Renal pelvis (tissue), 12 donors: ENCODE measurements at places on chromosomes 4 and X.

DNA sequence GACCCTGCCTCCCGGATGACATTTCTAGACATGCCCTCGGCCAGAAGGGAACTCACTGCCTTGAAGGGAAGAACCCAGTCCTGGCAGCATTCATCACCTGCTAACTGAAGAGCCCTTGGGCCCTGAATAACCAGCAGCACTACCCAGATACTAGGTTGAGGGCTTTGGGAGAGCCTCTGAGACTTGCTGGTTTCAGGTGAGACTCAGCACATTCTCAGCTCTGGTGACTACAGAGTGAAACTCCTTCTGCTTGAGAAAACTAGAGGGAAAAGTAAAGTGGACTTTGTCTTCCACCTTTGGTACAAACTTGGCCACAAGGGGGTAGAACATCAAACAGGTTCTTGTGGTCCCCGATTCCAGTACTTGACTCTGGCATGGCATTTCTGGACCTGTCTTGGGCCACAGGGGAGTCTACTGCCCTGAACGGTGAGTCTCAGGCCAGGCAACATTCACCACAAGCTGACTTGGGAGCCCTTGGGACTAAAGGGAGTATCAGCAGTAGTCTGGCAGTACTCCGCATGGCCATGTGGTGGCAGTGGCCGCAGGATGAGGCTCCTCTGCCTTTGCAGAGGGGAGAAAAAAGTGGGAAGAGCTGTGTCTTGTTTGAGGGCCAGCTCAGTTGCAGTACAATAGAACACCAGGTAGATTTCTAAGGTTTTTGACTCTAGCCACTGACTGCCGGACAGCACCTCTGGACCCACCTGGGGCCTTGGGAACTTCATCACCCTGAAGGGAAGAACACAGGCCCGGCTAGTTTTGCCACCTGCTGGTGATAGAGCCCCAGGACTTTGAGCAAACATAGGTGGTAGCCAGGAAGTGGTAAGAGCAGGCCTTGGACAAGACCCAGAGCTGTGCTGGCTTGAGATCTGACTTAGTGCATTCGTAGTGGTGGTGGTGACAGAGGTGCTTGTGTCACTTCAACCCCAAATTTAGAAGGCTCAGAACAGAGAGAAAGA is 414.8 kb downstream of the OPHN1 start:
- no peak for DNase-seq

- DNase-seq, result no peak
Measured at GRCh38 chr4:134070174-134070573, 131.4 kb downstream of the PABPC4L start.

- no peak for DNase-seq
Measured at GRCh38 chrX:115913575-115913974, 257.0 kb upstream of the AGTR2 start.

DNA sequence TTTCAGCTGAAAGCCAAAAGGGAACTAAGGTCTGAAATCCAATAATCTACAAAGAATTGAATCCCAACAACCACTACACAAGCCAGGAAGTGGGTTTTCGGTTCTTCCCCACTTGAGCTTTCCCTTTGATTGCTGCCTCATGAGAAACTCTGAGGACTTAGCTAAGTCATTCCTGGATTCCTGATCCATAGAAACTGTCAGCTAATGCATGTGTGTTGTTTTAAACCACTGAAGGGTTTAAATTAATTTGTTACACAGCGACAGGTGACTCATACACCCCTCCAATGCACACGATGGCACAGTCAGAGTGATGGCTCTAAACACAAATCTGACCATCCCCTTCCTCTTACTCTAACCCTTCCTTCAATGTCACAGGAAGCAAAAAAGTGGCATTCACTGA is 282.9 kb downstream of the RAB28 start:
- no peak for DNase-seq

DNA sequence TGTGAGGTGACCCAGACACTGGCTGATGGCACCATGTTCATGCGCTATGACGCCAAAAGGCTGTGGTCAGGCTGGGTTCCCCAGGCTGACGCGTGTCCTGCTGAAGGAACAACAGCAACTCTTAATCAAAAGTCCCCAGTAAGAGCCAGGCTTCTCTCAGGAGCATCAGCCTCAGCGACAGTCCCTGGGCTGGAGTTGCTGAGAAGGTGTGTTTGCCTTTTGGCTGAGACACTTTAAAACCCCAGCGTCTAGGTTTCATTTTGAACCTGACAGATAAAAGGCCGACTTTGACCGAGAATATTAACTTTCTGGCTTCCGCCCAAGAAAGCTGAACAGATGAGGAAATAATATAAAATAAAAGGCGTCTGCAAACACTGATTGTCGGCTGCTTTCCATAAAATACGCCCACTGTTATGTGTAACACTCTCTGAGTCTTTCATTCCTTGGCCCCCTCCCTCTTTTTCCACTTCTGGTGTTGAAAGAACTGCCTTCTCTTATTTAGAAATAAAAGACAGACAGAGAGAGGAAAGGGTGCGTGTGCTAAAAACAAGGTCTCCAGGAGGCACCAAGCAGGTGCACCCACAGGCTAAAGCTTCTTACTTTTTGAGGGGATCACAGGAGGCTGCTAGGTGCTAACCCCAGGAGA is 373.6 kb downstream of the MID1IP1 start:
- no peak for DNase-seq

GRCh38 chrX:71955530-71956120 is 45.0 kb downstream of the NHSL2 start:
- DNase-seq, result no peak

- peak; percentile 54 for DNase-seq
Measured at GRCh38 chr4:112327965-112328733, 31.0 kb downstream of the ALPK1 start.

- DNase-seq, result peak; percentile 75
Measured at GRCh38 chr4:8215001-8215427, 15.9 kb downstream of the SH3TC1 start.

GRCh38 chr4:138709859-138710258 is 305.7 kb upstream of the NOCT start:
- no peak for DNase-seq

DNA sequence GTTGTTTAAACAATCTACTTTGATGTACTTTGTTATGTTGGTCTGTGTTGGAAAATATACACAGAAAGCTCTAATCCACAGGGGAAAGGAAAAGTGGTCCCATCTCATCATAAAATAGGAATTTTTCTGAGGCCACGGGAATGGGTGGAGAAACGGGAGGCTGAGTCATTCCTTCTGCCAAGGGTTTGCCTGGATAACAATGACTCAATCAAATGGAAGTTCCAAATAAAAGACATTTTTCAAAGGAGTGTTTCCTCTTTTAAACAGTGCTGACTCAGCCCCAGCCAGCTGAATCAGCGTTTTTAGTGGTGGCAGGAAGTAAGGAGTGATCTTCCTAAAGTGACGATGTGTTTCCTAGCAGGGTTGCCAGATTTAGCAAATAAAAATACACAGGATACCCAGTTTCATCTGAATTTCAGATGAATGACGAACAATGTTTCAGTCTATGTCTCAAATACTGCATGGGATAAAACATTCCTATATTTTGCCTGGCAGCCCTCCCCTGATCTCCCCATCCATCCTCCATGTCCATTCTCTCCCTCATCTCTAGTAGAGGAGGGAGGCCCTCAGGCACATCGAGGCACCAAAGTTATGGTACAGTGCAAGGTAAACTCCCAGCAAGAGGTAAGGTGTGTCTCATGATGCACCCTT is 345.4 kb upstream of the GATB start:
- DNase-seq, result no peak

DNA sequence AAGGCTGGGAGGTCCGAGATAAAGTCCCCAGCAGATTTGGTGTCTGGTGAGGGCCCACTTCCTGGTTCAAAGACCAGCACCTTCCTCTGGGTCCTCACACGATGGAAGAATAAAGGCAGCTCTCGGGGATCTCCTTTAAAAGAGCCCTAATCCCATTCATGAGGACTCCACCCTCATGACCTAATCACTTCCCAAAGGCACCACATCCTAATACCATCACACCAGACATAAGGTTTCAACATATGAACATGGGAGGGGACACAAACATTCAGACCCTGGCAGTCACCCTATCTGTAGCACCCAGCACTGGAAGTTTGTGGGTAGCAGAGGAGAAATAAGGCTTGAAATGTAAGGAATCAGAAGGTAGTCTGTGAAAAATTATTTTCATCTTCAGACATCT is 112.9 kb upstream of the NOCT start:
- no peak for DNase-seq

DNA sequence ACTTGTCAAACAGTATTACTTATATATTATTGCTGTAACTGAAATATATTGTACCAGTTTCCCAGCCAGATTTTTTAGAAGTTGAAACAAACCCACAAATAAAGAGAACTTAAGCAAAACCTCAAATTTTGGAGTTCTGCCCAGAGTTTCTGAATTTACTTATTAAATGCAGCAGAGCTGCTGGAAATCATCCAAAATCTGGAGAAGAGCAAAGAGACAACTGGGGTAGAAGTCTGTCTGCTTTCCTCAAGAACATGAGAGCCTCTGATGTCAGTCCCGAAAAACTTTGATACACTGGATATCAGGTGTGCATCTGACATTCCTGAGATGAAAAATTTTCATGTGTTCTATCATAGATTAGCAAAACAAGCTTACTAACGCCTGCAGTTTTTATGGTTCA is 325.9 kb downstream of the NR3C2 start:
- DNase-seq, result peak; percentile 62

GRCh38 chr4:69849969-69850368 is 10.0 kb downstream of the SULT1E1 start:
- DNase-seq, result no peak

DNA sequence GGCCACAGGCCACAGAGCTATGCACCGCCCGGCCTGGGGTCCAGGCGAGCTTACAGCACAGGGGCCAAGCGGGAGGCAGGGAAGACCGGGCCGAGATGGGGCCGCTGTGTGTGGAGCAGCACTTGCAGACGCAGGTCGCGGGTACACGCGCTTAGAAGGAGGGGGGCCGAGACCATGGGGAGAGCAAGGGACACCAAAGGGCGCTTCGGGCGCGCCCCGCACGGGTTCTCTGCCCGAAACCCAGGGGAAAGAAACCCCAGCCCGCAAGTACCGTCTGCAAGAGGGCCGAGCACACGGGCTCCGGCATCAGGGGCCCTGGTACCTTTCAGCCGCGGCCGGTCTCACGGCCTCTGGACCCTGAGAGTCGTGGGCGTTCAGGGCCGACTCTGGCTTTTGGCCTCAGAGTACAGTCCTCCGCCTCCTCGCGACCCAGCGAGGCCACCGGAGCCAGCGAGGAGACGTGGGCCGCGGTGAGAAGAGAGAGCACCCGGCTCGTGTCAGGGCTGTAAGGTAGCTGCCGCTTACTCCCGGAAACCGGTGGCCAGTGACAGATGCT is 342 bp downstream of the EOLA2 start:
- no peak for DNase-seq

DNA sequence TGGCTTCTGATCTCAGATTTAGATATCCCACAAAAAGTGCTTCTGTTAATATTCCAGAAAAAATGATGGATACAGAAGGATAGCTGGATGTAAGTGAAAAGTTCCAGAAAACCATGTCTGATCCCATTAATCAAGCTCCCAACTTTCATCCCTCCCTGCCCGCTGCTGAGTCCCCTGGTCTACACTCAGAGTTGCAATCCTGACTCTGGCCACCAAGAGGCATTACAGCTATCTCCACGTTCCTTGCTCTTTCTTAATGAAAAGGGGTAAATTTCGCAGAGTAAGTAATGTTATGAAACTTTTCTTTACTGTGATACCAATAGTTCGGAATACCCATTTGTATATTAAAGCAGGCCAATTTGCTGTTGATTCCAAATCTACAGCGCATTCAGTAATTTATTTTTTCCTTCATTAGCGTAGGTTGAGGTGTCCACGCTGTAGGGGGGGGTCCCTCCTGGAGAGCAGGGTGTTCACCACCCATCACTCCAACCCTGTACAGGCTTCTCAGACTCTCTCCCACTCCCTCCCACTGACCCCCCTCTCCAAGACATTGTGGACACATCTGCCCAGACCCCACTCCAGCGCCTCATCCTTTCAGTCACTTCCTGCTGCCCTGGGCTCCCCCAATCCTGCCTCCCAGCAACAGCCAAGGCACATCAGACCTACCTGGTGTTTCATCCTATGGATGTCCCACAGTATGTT is 55.1 kb downstream of the RAB40A start:
- DNase-seq, result no peak

- no peak for DNase-seq
Measured at GRCh38 chr4:44162538-44163270, 285.9 kb downstream of the KCTD8 start.

DNA sequence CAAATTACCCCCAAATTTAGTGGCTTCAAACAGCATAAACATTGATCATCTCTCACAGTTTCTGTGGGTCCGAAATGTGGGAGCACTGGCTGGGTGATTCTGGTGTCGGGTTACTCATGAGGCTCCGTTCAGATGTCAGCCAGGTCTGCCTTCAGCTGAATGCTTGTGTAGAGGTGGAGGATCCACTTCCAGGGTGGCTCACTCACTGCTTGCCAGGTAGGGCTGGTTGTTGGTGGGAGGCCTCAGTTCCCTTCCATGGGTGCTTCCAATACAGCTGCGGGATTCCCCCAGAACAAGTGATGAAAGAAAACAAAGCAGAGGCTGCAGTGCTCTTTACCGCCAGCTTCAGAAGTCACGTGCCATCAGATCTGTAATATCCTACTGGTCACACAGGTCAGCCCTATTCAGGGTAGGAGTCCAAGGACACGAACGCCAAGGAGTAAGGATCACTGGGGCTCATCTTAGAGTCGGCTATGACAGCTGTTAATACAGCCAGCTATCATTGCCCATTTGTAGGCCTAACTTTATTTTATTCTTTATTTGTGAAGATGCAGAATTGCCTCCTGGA is 1.1 kb upstream of the SMIM43 start:
- DNase-seq, result no peak

DNA sequence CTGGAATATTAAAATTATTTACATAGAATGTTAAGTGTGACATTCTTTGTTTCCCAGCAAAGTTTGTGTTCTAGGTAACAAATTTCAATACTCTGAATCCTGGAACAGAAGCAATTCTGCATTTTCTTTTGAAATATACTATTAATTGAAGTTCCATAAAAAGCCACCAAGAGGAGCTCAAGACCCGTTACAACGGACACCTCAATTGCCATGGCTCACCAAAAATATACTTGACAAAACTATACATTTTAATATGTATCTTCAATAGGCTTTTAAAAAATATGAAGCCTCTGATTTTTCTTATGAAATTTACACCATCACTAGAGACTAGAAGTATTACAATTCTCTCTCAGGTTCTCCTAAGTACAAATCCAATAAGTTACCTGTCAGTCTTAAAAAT is 111.4 kb downstream of the NYX start:
- DNase-seq, result no peak

DNA sequence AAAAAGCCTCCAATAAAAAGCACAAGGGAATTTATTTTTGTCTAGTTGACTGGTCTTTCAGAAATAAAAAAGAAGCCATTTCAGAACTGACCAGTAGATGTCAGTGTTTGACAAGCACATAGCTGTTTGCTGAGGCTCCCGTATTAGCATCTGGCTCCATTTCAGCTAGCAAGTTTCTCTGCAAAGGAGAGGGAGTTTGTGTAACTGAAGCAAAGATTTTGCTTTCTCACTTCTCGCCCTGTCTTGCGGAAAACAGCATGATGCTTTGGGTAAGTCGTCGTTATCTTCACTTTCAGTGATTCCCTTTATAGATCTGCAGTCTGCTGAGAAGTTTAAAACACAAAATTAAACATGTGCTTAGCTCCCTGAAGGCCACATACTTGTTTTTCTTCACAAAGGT is 85.5 kb downstream of the CT47B1 start:
- DNase-seq, result peak; percentile 66

- no peak for DNase-seq
Measured at GRCh38 chr4:159410891-159411290, 308.0 kb downstream of the RAPGEF2 start.
